ENCODE measurements at places on chromosomes 1 and 21.

DNA sequence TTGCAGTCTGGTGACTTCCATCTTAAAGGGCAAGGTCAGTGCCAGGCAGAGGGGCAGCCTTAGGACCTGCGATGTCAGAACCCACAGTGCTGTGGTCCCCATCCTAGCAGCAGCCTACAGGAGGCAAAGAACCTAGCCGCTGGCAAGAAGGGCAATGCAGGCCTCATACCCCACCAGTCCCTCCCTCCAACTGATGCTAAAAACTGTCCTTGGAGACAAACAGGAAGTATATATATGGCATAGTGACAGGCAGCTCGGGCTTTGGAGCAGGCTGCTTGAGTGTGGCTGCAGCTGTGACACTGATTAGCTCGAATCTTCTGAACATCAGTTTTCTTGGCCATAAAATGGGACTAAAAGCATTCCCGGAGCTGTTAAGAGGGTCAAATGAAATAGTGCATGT, 156.0 kb upstream of the VAMP3 start:
- no peak for DNase-seq

- DNase-seq: no peak
Observed at GRCh38 chr1:4612991-4613390, 41.4 kb upstream of the AJAP1 start.

DNA sequence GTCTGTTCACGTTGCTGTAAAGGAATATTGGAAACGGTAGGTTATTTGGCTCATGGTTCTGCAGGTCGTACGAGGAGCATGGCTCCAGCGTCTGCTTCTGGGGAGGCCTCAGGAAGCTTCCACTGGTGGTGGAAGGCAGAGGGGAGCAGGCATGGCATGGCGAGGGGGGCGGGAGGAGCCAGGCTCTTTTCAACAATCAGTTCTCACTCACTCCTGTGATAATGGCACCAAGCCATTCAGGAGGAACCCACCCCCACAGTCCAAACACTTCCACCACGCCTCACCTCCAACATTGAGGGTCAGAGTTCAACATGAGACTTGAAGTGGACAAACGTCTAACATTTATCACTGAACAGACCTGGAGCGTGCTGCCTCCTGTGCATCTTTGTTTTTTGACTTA, 141.2 kb downstream of the PGBD5 start:
- DNase-seq: no peak

DNA sequence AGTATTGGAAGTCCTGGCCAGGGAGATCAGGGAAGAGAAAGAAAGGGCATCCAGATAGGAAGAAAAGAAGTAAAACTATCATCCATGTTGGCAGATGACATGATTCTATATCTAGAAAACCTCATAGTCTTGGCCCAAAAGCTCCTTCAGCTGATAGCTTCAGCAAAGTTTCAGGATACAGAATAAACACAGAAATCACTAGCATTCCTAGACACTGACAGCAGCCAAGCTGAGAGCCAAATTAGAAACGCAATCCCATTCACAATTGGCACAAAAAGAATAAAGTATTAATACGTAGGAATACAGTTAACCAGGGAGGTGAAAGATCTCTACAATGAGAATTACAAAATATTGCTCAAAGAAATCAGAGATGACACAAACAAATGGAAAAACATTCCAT, 44.6 kb downstream of the ZFYVE9 start:
- DNase-seq: no peak

Data from AG04449 (cell line).